Left lung (tissue), 14 donors: ENCODE measurements at places on chromosomes 6 and 20.

GRCh38 chr6:322259-322930 lies 30.1 kb downstream of the DUSP22 start:
- DNase-seq, result no peak
- H3K4me1 ChIP-seq, result peaks cover 4% of the 10 kb centered on the region
- H3K36me3 ChIP-seq, result peaks cover 9% of the 10 kb centered on the region
- no peaks in the 10 kb centered on the region for H3K27me3 ChIP-seq
- no peak overlapping the region for H3K4me3 ChIP-seq
- no peak overlapping the region for H3K27ac ChIP-seq

DNA sequence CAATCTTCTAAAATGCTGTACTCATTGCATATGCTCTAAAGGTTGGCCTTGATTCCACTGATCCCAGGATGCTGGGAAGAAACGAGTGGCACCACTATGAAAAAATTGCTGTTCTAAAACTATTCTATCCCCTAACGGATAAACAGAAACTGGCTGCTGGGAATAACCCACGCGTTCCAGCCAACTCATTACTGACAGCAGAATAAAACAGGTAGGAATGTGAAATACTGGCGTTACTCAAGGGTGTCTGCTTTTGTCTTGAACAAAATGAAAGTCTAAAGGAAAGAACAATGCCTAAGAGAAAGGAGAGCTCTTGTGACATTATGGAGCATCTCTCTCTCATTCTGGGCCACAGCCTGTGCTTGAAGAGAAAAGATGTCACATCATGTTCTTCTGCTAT lies 26.1 kb downstream of the GPR63 start:
- H3K4me1 ChIP-seq, result no peaks in the 10 kb centered on the region
- DNase-seq, result no peak
- H3K36me3 ChIP-seq, result no peaks in the 10 kb centered on the region
- no peaks in the 10 kb centered on the region for H3K27me3 ChIP-seq
- H3K4me3 ChIP-seq, result no peak overlapping the region

GRCh38 chr6:166487148-166487547 lies 99.3 kb downstream of the RAMACL start:
- H3K4me3 ChIP-seq, result no peak overlapping the region
- H3K27me3 ChIP-seq, result no peaks in the 10 kb centered on the region
- no peak for DNase-seq

DNA sequence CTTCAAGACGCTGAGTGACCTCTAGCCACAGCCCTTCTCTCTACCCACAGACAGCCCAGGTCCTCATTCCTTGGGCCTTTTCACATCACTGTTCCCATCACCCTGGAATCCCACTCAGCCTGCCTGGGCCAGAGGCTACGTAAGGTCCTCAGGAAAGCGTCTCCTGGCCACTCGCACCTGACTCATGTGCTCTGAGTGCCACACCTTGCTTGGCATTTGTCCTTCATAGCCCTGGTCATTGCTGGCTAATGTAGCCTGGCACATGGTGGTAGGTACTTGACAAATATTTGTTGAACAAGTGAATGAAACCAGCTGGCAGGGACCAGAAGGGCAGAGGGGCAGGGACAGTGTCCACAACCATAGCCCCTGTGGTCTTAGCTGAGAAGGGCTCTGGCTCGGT lies 50.6 kb upstream of the FANCE start:
- DNase-seq, result peak; percentile 71
- H3K27ac ChIP-seq, result no peak overlapping the region
- H3K36me3 ChIP-seq, result no peaks in the 10 kb centered on the region
- no peak overlapping the region for H3K4me3 ChIP-seq

DNA sequence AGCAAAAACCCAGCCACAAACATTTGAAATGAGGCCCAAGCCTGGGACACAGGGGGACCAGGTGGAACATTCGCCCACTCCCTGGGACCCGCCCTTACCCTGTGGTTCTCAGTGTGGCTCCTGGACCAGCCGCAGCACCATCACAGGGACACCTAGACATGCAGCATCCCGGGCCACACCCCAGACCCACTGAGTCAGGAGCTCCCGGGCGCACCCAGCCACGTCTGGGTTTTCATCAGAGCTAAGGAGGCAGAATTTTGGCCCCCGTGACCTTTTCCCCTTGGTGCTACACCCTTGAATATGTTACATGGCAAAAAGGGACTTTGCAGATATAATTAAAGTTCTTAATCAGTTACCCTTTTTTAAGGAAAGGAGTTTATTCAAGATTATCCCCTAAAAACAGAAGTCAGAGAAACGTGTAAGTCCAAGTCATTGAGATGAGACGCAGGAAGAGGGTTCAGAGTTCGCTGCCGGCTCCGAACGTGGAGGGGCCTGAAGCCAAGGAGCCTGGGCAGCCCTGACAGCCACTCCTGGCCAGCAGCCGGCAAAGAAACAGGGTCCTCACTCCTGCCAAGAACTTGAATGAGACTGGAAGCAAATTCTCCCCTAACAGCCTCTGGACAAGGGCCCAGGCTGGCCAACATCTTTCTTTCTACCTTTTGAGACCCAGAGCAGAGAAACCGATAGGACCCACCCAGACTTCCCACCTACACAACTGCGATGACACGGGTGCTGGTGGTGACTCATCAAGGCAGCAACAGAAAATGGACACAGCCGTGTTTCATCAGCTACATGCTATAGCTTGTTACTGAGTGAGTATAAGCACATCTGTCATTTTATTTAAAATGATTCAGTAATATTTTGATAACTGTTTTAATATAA lies 25.3 kb downstream of the BFSP1 start:
- no peaks in the 10 kb centered on the region for H3K27me3 ChIP-seq
- H3K4me1 ChIP-seq, result peaks cover 10% of the 10 kb centered on the region
- peak overlapping the region; percentile 66 for H3K27ac ChIP-seq
- DNase-seq, result no peak
- H3K36me3 ChIP-seq, result no peaks in the 10 kb centered on the region

DNA sequence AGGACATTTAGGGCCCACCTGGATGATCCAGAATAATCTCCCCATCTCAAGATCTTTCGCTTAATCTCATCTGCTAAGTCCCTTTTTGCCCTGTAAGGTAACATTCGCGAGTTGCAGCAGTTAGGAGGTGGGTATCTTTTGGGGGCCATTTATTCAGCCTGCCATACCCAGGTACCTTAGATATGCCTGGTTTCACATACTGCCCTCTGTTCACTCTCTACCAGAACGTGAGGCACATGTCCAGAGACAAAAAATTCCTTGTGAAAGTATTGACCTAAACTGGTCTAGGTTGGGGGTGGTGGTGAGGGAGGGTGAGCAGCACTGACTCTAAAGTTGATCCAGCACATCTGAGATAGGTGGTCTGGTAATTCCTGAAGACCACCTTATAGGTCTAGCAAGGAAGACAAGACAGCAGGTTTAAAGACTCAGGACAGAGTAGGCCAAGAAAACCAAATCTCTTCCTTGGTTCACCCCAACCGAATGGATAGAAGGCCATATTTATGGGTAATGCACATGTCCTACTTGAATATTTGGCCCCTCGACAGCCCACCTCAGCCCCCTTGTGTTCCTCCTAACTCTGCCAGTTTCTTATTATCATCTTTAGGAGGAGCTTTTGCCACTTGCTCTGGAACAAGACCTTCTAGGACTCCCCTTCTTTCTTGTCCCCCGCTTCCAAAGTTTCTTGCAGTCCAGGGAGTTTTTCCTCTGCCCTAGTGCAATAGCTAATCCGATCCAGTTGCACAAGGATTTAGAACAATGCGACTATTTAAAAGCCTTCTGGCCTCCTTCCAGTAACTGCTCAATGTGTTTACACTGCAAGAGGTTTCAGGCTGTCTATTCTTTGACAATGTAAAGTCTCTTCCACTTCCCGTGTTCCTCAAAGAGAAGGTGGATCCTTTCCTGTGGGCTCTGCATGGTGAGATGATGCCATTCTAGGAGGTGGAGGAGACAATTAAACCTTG lies 213.0 kb upstream of the LAMP5 start:
- DNase-seq, result no peak
- no peaks in the 10 kb centered on the region for H3K27me3 ChIP-seq
- peak overlapping the region; percentile 25 for H3K27ac ChIP-seq

DNA sequence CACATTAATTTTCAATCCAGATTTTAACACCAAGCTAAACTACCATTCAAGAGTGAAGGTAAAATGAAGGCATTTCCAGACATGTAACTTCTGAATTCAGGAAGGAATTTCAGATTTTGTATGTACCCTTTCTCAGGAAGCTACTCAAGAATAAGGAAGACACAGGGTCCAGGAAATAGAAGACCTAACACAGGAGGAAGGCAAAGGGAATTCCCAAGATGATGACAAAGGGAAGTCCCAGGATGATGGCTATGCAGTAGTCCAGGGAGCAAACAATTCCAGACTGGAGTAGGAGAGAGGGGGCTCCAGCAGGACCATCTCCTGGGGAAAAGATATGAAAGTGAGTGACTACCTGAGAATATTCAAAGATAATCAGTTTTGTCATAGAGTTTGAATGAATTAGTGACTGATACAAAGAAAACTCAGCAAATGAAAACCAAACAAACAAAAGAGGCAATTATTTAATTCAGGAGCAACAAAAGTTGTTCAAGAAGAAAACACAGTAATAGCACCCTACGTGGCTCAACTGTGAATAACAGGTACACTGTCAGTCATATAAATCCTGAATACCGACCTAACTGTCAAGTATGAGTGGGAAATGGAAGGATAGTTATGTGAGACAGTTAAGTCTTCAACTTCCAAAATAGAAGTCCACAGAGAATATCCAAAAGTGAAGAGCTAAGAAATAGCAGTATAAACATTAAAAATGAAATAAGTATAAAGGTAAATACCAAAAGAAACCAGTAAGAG lies 4.0 kb downstream of the RNF24 start:
- no peak for DNase-seq
- H3K4me1 ChIP-seq, result peaks cover 83% of the 10 kb centered on the region
- H3K27me3 ChIP-seq, result no peaks in the 10 kb centered on the region
- H3K27ac ChIP-seq, result peak overlapping the region; percentile 93

- H3K27ac ChIP-seq, result no peak overlapping the region
Observed at GRCh38 chr20:59125836-59126235, 37.8 kb upstream of the ZNF831 start.

DNA sequence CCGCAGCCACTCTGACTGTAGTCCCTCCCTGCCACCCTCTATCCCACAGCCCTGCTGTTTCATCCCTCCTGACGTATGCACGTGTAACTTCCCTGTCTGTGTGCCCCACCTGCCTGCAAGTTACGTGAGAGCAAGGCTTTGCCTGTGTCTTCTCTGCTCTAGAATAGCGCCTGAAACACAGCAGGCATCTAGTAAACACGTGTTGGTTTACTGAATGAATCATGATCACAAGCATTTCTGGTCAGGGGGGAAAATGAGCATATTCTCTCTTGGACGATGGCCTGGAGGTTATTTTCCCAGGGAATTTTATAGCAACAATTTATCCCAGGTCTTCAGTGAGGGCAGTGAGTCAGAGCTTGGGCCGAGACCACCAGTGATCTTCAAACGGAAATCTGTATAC lies 38.3 kb downstream of the PSMG4 start:
- no peak overlapping the region for H3K4me3 ChIP-seq
- H3K4me1 ChIP-seq, result no peaks in the 10 kb centered on the region
- no peak overlapping the region for H3K27ac ChIP-seq
- peaks cover 4% of the 10 kb centered on the region for H3K36me3 ChIP-seq
- no peak for DNase-seq

DNA sequence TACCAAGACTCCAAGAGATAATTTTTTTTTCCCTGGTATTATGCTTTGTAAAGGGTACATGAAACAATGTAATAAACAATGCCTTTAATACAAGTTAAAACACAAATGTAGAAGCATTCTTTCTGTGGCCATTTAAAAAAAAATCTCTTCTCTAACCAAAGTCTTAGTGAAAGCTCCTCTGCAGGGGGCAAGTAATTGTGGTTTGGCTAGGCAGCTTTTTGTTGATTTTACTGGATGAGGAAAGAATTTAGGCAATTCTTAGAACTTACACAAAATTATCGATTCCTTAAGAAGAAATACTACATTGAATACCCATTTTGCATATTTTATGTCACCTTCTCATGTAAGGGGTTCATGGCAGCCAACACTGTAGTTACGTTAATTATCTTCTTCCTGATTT lies 12.4 kb downstream of the TFB1M start:
- H3K27me3 ChIP-seq, result no peaks in the 10 kb centered on the region
- H3K4me3 ChIP-seq, result no peak overlapping the region
- H3K27ac ChIP-seq, result no peak overlapping the region
- DNase-seq, result no peak
- no peaks in the 10 kb centered on the region for H3K36me3 ChIP-seq

GRCh38 chr6:89281779-89282246 lies 33.3 kb downstream of the GABRR2 start:
- no peak for DNase-seq
- H3K4me3 ChIP-seq, result no peak overlapping the region
- no peaks in the 10 kb centered on the region for H3K4me1 ChIP-seq
- no peaks in the 10 kb centered on the region for H3K27me3 ChIP-seq
- H3K27ac ChIP-seq, result no peak overlapping the region

GRCh38 chr6:154306696-154307095 lies 49.9 kb downstream of the IPCEF1 start:
- H3K4me1 ChIP-seq, result peaks cover 26% of the 10 kb centered on the region
- no peak overlapping the region for H3K27ac ChIP-seq
- H3K27me3 ChIP-seq, result no peaks in the 10 kb centered on the region
- H3K4me3 ChIP-seq, result no peak overlapping the region
- H3K36me3 ChIP-seq, result no peaks in the 10 kb centered on the region
- no peak for DNase-seq

DNA sequence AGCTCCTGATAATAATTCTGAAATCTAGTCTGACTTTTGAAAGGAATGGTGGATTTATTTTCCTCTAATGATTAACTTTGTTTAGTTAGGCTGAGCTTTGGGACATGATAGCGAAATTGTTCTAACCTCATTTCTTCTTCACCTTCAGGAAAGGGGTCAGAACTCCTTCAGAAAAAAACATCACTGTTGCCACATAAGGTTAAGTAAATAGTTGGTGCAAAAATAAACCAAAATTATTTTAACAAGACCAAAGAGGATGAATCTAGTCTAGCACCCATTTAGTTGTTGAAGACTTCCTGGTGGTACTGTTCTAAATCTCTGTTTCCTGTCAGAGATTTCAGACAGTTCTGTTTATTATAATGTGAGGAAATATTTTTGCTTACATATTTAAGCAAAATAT lies 379.8 kb downstream of the UTRN start:
- no peaks in the 10 kb centered on the region for H3K36me3 ChIP-seq
- DNase-seq, result no peak
- peaks cover 42% of the 10 kb centered on the region for H3K4me1 ChIP-seq
- H3K27me3 ChIP-seq, result no peaks in the 10 kb centered on the region
- H3K27ac ChIP-seq, result no peak overlapping the region

DNA sequence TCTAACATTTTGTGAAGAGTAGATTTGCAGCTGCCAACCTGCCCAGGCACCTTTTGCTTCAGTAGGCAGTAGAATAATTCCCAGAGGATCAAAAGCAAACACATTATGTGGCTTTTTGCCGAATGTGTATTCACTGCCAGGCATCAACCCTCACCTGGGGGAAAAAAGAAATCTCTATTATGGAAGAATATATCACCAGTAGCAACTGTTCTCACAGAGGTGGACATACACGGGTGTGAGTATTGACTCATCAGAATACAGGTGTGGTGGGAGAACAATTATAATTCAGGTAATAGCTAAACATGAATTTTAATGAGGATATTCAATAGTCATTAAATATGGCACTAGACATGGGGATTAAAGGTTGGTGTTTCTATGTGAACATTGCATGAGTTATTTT lies 910.7 kb downstream of the TFAP2A start:
- no peaks in the 10 kb centered on the region for H3K36me3 ChIP-seq
- DNase-seq, result no peak
- no peak overlapping the region for H3K27ac ChIP-seq
- no peak overlapping the region for H3K4me3 ChIP-seq
- H3K4me1 ChIP-seq, result no peaks in the 10 kb centered on the region
